ENCODE measurements at places on chromosomes 16 and 17.

- DNase-seq = peak; percentile 59
Observed at GRCh38 chr16:68660359-68660795, 15.3 kb downstream of the CDH3 start.

- DNase-seq = no peak
Observed at GRCh38 chr17:43976963-43977837, 23.5 kb upstream of the PYY start.

GRCh38 chr16:85475233-85475632 lies 137.9 kb upstream of the GSE1 start:
- DNase-seq = no peak

- DNase-seq = peak; percentile 70
Observed at GRCh38 chr17:58184308-58184985, 8.1 kb upstream of the EPX start.

- peak; percentile 67 for DNase-seq
Observed at GRCh38 chr16:67661101-67661761, 471 bp downstream of the PARD6A start.

DNA sequence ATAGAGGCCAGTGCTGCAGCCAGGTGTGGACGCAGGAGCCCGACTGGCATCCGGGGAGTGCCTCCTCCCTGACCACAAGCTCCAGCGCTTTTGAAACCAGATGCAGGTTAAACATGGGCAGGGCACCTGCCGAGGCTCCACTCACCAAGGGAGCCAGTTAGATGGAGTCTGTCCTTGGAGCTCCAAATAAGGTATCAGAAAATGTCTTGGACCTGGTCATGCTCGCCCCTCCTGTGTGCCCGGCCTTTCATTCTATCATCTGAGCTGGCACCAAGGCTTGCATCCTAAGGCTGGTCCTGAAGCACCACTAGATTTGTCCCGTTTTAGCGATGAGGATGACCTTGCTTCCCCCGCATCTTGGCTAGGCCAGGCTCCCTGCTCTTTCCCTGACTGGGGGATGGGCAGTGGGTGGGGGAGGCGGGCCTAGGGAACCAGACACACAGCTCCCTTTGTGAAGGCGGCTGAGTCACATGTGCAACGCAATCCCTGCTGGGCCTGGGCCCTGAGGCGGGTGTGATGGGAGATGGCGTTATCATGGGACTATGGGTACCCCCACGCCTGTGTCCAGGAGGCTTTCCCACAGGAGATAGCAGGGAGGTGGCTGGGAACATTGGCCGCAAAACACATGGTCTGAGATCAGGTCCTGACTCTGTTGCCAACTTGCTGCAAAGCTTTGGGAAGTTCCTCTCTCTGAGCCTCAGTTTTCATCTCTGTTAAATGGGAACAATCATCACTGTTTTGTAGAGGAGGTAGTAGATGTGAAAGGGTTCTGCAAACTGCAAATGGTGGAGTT lies 5.0 kb upstream of the ADGRG1 start:
- DNase-seq = peak; percentile 57

DNA sequence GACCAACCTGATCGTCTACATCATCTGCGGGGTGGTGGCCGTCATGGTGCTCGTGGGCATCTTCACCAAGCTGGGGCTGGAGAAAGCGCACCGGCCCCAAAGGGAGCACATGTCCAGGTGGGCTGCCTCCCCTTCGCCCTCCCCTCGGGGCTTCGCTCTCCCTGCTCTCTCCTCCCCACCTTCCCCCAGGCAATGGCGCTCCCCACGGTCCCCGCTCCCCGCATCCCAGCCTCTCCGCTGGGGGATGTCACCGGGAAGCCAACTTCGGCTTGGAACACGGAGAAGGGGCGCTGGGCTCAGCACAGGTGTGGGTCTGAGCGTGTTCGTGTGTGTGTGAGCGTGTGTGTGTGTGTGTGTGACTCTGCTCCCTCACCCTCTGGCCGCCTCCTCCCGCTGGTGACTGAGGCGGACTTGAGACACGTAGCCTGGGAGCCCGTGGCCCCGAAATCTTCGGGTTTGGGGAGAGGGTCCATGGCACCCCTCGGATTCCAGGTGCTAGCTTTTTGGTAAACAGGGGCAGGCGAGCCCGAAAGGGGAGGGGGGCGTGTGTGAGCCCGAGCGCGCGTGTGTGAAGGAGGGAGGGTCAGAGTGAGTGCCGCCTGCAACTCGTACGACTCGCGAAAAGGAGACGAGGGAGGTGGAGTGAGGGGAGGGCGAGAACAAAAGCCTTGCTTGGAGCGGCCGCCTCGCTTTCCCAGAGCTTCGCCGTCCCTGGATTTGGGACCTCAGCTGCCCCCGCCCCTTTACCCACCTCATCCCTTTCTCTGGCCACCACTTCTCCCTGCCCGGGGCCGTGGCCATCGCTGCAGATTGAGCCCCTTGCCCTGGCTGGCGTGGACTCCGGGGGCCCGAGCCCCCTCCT lies 1.3 kb downstream of the SHISA9 start:
- no peak for DNase-seq

DNA sequence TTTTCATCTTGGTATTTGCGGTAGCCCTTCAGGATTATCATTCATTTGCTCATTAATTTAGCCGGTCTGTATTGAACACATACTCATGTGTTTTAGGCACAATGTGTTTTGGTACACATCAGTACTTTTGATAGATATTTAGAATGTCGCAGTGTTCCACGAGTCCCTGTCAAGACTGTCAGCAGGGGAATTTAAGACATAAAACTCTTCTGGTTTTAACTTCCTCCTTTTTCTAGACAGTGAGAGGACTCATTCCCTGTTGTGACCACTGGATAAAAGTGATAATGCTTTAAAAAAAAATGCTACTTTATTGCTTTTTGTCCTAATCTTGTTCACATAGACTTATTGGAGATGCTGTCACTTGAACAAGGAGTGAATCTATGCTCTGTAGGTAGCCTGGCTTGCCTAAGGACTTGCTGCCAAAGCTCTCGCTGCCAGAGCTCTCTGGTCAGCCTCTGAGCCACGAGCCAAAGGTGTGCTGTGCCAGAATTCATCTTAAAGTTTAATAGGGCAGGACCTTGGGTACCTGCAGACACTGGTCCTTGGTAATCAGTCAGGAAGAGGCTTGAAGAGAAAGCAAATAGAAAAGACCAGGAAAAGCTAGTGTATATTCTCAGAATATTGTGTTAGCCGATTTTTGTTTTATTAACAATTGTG lies 5.4 kb downstream of the DCAF7 start:
- DNase-seq = no peak

GRCh38 chr16:85897382-85897781 lies 1.6 kb upstream of the IRF8 start:
- DNase-seq = no peak

DNA sequence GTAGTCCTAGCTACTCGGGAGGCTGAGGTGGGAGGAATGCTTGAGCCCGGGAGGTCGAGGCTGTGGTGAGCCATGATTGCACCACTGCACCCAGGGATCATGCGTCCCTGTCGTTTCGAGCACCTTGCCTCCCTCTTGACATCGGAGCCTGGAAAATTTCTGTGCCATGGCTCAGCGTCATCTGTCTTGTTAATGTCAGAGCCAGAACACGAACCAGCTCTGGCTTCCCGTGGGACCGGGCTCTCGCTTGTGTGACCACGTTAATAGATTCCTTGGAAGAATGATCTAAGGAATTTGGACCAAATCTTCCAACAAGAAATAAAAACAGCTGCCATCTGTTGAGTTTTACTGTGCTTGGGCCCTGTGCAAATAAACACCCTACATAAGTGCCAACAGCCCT lies 117.7 kb downstream of the ABCC1 start:
- DNase-seq = no peak

DNA sequence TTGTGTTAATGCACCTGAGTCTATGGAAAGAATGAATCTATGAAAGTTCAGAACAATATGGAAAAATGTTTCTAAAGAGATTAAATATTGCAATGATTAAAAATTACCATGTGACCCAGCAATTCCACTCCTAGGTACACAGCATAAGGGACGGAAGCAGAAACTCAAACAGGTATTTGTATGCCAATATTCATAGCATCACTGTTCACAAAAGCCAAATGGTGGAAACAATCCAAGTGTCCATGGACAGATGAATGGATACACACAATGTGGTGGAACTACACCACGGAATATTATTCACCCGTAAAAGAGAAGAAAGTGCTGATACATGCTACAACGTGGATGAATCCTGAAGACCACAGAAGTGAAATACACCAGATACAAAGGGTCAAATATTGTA lies 37.7 kb downstream of the VPS53 start:
- no peak for DNase-seq

DNA sequence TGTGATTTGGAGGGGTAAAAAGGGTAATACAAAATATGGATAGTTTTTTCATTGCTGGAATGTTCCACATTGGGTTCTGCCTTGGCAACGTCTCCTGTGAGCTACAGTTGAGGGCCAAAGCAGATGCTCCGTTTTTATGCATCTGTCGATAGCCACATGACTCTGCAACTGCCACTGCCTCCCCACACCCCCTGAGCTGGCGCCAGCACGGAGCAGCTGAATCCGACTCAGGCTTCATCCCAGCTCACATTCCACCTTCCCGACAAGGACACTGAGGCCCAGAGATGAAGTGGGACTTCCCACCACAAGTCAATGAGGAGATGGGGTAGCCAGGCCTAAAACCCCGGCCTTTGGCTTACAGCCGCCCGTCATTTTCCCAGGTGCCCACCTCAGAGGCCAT lies 334.1 kb downstream of the CDH13 start:
- DNase-seq = no peak

DNA sequence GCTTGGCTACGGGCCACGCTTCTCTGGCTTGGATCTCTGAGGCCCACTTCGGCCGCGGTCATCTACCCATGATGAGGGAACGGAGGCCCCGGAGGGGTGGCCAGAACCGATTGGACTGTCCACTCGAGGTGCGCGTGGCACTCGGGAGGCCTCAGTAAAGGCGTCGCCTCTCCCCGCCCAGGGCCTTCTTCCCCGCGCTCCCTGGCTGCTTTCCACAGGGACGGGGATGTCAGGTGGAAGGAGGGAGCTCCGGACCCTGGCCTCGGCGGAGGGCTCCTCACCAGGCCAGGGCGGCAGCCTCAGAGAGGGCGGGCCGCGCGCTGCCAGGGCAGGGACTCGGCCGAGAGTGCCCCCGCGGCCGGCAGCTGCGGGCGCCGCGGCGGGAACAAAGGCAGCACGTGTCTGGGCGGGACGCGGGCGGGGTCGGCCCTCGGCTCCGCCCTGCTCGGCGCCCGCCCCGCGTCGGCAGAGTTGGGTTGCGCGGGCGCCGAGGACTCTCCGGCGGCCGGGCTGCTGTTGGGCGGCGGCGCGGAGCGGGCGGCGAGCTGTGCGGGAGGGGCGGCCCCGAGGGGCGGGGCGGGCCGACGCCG lies 587 bp upstream of the CDK5R1 start:
- peak; percentile 73 for DNase-seq

DNA sequence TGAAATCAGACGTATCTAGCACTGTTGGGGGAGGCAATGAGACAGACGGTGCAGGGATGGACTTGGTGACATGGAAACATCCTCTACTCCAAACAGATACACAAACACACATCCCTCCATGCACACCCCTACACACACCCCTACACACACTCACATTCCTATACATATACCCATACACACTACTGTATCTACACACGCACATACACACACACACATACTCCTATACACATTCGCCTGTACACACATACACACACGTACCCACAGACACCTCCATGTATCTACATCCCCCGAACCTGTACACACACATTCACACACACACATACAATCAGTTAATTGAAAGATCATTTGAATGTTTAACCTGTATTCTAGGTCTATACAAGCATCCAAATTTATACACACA lies 53.5 kb downstream of the MAF start:
- no peak for DNase-seq

DNA sequence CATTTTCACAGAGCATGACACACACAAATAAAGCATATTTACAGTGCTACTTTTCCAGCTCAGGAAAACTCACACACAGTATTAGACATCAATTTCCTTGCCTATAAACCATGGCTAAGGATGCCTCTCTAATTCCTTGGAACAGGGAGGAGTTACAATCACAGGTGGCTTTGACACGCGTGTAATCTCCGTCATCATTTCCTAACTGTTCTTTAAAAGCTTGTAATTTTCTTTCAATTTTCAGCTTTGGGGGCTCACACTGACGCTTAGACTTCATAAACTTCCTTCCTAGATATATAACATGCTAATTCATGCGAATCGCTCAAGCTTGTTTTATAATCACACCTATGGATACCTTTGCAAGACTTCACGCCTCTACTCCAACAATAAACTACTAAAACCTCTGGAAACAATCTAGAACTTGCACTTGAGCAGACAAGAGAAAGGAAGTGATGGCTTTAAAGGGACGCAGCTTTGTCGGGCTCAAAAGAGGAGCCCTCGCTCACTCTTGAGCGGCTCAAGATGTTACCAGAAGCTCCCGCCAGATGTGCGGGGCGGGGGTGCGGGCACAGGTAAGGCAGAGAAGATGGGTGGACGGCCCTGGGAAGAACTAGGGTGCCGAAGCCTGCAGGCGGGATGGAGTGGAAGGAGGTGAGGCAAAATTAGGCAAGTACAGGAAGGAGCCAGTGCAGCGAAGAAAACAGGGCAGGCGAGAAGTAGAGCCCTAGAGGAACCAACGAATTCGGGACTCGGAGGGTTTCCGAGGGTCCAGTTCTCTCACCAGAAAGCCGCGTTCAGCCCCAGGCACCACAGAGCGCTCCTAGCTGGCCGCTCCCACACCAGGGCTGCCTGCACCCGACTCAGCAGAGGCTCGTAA lies 631 bp downstream of the RETREG3 start:
- DNase-seq = peak; percentile 23

GRCh38 chr17:67055811-67056745 lies 11.7 kb downstream of the CACNG1 start:
- DNase-seq = no peak

DNA sequence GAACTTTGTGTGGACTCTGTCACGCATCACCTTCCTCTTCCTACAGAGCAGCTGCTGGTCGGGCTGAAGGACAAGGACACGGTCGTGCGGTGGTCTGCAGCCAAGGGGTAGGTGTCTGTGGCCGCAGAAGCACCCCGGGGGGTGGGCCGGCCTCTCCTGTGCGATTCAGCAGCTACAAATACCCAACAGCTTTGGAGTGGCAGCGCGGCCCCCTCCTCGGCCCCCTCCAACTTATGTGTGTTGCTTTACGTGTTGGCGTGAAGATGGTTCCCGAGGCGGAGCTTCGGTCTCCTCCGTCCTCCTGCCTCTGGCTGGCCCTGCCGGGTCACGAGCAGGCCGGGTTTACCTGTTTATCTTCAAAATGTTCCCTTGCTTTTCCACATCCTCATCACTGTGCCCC lies 32.3 kb downstream of the ZNF750 start:
- DNase-seq = no peak

GRCh38 chr16:69831212-69832123 lies 69.3 kb downstream of the WWP2 start:
- peak; percentile 54 for DNase-seq

Measured in choroid plexus epithelial cell (primary cell).